ENCODE measurements at places on chromosomes 11 and 22.

- no peak for DNase-seq
Observed at GRCh38 chr22:33710326-33710725, 209.9 kb downstream of the LARGE1 start.

GRCh38 chr11:8768625-8769333, 86.2 kb downstream of the RPL27A start:
- no peak for DNase-seq

- DNase-seq: no peak
Observed at GRCh38 chr11:94533206-94533605, 10.5 kb upstream of the FUT4 start.

DNA sequence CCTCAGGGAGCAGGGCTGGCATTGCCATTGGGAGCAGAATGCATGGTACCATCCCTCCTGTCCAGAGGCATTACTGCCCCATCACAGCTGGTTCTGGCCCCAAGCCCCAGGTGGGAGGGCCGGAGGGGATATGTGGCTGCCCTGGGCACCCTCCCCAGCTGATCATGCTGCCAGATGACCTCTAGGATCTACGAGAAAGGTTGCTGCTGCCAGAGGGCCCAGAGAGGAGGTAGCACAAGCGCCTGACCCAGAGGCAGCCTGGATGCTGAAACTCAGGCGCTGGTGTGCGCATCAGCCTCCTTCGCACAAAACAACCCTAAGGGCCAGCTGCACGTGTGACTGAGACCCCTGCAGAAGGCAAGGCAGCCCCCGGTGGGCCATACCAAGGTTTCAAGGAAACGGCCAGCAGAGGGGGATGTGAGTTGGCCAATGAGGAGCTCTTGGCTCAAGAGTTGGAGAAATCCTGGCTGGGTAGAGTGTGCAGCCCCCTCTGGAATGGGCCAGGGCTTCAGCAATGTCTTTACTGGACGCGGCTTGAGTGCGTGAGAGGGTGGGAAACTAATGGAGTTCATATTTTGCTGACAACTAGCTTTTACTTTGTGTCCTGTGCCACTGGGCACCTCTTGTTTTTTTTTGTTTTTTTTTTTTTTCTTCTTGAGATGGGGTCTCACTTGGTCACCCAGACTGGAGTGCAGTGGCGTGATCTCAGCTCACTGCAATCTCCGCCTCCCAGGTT, 88.3 kb upstream of the PARVA start:
- DNase-seq: no peak

DNA sequence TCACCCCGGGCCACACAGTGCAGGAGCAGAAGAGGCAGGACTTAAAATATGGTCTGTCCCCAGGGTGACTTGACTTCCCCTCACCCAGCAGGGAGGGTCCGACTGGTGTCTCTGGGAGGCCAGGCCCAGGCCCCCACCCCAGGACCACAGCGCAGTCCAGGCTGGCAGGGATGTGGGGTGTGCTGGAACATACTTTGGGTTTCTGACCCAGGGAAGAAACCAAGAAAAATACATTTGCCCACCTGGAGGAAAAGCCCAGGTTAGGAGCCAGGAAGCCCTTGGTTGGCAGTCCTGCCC, 5.2 kb downstream of the C1QTNF6 start:
- DNase-seq: no peak

- DNase-seq: no peak
Observed at GRCh38 chr22:23230348-23231068, 50.2 kb downstream of the BCR start.

GRCh38 chr22:44572414-44573207, 74.6 kb upstream of the RTL6 start:
- no peak for DNase-seq

DNA sequence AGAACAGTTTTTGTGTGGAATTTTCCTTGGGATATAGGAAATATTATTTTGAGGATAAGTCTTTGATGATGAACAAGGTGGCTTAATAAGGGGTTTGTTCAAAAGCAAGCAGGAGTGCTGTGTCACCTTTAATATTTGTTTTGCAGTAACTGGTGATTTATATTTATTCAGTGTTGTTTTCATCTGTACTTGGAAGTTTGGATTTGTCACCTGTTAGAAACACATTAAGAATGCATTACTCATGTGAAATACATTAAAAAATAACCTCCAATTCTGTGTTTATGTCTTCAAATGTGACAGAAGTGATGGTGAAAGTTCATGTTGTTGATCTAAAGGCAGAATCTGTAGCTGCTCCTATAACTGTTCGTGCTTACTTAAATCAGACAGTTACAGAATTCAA, 70.5 kb downstream of the DKK3 start:
- no peak for DNase-seq

DNA sequence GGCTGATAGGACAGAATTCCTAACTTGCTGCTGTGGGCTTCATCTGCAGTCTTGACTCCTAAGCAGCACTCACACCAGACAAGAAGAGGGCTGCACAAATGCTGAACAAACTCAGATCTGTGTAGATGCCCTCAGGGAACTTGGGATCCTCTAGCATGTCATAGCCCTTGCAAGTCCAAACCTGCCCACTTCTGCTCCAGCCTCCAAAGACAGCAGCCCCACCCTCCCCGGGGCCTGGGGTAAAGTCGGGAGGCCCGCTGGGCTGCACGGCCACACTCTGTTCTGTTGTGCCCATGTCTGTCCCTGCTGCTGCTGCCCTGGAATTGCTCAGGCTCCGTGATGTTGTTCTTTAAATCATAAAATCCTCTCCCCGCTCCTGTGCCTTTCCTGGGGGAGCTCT, 28.3 kb downstream of the DRD2 start:
- no peak for DNase-seq

DNA sequence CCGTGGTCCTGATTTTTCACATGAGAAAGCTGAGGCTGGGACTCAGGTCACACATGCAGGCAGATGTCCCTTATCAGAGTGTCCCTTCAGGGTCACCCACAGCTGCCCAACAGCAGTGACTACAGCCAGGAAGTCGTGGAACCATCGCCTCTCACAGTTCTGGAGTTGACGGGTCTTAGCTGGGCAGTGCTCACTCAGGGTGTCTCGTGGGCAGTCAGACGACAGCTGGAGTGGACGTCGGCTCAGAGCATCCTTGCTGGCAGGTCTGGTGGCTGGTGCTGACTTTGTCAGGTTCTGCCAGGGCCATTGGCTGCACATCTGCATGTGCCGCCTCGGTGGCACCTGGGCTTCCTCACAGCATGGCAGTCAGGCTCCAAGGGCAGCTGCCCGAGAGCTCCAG, 35.6 kb upstream of the TH start:
- DNase-seq: no peak

- no peak for DNase-seq
Observed at GRCh38 chr22:31613286-31613903, 48.6 kb downstream of the PISD start.

DNA sequence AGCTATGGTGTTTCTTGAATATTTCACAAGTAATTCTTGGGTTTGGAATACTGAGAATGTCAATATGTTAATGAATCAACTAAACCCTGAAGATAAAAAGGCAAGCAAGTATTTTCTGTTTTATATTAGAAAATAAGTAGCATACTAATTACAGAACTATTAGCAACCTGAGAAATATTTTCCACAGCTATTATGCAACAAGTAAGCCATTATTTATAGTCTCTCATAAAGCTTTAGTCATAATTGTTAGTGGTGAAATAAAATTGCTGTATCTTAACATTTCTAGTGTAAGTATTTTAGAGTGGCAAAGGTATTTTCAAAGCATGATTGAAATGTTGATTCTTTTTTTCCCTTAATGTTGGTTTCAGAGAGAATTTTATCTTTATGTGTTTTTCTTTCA, 53.3 kb downstream of the FAR1 start:
- no peak for DNase-seq

DNA sequence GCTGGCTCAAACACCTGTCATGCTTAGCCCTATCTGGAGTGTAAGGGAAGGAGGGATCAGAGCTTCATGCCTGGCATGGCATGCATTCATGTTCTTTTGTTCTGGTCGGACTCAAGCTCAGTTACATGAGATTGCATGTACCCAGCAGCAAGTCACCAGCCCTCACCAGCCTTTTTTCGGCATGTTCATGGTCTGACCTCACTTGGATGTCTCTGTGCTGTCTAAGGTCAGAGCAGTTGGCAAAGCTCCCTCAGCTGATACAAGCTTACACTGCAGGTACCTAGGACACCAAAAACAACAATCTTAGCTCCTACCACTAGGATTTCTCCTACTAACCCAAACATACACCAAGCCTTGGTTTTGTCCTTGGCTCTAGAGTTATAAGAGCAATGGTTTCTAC, 152.6 kb downstream of the BARX2 start:
- DNase-seq: no peak

DNA sequence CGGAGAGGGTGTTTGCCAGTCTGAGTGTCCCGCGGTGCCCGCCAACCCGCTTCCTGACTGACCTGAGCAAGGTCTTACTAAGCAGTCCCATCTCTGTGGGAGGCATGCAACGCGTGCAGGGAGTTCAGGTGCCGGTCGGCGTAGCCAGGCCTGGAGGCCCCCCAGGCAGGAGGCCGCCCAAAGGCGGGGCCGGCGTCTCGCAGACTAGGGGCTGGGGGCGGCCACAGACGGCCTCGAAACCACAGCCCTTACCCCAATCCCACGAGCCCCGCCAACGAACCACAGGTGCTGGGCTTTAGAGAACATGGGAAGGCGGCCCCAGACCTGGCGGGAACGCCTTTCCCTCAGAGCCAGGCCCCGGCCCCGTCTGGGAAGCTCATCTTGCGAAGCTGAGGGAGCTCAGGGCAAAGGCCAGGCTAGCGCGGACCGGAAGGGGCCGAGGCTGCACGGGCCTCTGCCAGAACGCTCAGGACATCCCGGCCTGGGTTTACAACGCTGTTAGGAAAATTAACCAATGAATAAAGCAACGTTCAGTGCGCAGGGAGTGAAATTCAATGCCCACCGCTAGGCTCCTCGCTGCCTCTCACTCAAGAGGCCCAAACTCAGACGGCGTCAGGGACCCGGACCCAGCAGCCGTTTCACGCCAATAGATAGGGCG, 2.1 kb upstream of the MTFP1 start:
- no peak for DNase-seq

DNA sequence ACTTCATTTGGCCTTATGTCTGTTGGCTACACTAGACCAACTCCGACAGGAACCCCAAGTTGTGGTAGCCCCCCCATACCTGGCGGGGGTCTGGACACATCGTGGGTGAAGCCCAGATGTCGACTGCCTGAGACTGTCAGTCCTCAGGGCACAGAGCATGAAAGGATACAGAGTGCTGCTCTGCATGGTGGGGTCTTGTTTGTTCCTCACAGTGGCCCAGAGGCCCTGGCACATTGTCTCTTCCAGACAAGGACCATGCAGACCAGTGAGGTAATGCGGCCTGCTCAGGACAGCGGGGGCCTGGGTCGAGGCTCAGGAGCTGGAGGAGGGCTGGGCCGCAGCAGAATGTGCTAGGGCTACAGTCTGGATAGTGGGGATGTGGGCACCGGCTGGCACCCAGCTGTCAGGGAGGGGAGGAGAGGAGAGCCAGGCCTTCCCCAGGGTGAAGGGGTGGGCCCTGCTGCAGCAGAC, 14.6 kb downstream of the CAPN5 start:
- no peak for DNase-seq

GRCh38 chr11:114049050-114049449, 10.5 kb upstream of the ZBTB16 start:
- no peak for DNase-seq

GRCh38 chr22:38653741-38654140, 2.5 kb downstream of the FAM227A start:
- DNase-seq: no peak

DNA sequence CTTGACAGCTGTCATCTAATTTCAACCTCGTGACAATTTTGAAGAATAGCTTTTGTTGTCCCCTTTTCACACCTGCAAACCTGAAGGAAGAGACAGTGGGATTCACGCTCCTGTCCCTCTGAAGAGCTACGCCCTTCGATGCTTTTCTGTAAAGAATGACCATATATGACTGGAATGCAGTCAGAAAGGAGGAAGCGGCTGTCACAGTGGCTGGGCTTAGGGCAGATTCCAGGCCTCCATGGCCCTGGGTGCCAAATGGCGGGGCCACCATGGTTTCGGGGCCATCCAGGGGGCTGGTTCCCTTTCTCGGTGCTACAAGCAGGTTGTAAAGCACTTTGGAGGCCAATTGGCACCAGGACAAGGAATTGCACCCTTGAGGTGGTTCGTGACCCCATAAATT, 22.2 kb upstream of the FGF19 start:
- no peak for DNase-seq

DNA sequence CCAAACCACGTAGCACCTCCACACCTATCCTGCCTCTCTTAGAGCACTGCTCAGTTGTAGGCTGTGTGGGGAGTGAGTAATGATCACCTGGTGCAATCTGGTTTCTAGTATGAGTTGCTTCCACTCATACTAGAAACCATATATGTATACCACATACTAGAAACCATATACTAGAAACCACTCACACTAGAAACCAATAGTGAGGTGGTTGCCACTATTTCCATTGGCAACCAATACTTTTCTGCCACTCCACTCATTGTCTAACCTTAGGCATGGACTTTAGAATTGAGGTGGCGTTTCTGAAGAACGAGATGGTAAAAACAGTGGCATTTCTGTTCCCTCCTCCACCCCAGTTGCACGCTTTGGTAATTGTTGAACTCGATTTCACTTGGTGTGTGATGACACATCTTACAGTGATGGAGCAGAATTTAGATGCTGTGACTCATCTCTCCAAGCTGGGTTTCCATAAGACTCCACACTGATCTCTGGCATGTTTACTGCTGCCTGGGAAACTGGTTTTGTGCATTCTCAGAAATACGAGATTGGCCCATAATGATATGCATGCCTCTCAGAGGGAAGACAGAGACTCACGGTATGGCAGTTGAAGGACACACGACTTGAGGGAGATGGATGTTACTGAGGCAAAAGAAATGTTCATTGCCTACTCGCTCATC, 82.9 kb downstream of the KIRREL3 start:
- no peak for DNase-seq

Data from SIG-M5 (cell line).